H1 (cell line): ENCODE measurements at places on chromosomes 3 and 15. TPM values are rescaled to one million over a fixed set of nuclear protein-coding genes. Genes with fewer than 3 reads are reported as not detected.

- peak within 1 kb of the TSS; percentile 81 for H3K4me3 ChIP-seq
- peaks cover 15% of the 10 kb centered on the region for H3K27me3 ChIP-seq
- DNase-seq = peak; percentile 87
- H3K4me1 ChIP-seq = peaks cover 8% of the 10 kb centered on the region
Observed at GRCh38 chr3:42979044-42979972, at the start of gene GASK1A. Gene GASK1A (plus strand): TSS chr3:42979311. CDS start chr3:42979643, 332 bp downstream.

GRCh38 chr3:168485936-168486335, 390.2 kb upstream of the GOLIM4 start:
- no peak overlapping the region for H3K27ac ChIP-seq
- no peaks in the 10 kb centered on the region for H3K36me3 ChIP-seq
- no peak for DNase-seq
- H3K27me3 ChIP-seq = no peaks in the 10 kb centered on the region
- H3K4me1 ChIP-seq = no peaks in the 10 kb centered on the region

COLQ gene
- total RNA-seq = 0.99 and 1.9 TPM in 2 replicates

DNA sequence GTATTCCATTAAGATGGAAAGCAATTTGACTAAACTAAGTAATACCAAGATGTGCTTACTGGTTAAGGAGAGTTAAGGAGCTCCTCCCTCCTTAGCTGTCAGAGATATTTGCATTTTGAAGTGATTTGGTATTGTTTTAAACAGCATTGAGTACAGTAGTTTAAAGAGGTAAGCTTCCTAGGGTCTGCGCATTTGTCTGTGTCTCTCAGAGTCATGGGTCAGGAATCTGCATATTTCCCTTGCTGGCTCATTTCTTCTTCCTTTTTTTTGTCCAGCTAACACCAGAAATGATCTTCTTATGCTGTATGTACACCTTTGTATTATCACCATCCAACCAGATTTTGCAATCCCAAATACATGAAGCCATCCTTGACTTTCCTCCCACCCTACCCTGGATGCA, 163.0 kb upstream of the BFSP2 start:
- no peak for DNase-seq
- no peaks in the 10 kb centered on the region for H3K4me1 ChIP-seq
- H3K27ac ChIP-seq = no peak overlapping the region
- H3K27me3 ChIP-seq = no peaks in the 10 kb centered on the region
- no peak overlapping the region for H3K4me3 ChIP-seq

LRIG1 gene
- 78.1 and 86.8 TPM in 2 replicates for total RNA-seq

DNA sequence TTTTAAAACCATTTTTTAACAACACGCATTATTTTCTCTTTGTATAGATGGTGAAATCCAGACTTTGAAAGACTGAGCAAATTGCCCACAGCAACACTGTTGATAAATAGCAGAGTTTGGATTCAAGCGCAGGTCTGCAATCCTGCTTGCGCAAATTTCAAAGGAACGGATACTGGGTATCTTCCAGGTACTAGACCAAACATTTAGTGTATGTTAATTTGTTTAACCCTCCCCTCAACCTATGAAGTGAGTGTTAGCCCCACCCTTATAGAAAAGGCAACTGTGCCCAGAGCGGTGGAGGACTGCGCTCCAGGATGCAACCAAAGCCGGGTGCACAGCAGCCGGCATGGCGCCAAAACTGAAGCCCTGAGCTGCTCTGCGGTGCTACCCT, 103.8 kb downstream of the CPN2 start:
- no peak for DNase-seq
- H3K4me3 ChIP-seq = no peak overlapping the region
- H3K4me1 ChIP-seq = no peaks in the 10 kb centered on the region; the same call in 1 of the 2 replicates
- H3K27me3 ChIP-seq = no peaks in the 10 kb centered on the region
- H3K27ac ChIP-seq = no peak overlapping the region
- H3K36me3 ChIP-seq = no peaks in the 10 kb centered on the region
